ENCODE measurements at places on chromosomes 5 and 9. TPM values are rescaled to one million over a fixed set of nuclear protein-coding genes. Genes with fewer than 3 reads are reported as not detected.

ATP10B gene
- total RNA-seq = 10.3 TPM

CDH9 gene
- not detected for total RNA-seq

DNA sequence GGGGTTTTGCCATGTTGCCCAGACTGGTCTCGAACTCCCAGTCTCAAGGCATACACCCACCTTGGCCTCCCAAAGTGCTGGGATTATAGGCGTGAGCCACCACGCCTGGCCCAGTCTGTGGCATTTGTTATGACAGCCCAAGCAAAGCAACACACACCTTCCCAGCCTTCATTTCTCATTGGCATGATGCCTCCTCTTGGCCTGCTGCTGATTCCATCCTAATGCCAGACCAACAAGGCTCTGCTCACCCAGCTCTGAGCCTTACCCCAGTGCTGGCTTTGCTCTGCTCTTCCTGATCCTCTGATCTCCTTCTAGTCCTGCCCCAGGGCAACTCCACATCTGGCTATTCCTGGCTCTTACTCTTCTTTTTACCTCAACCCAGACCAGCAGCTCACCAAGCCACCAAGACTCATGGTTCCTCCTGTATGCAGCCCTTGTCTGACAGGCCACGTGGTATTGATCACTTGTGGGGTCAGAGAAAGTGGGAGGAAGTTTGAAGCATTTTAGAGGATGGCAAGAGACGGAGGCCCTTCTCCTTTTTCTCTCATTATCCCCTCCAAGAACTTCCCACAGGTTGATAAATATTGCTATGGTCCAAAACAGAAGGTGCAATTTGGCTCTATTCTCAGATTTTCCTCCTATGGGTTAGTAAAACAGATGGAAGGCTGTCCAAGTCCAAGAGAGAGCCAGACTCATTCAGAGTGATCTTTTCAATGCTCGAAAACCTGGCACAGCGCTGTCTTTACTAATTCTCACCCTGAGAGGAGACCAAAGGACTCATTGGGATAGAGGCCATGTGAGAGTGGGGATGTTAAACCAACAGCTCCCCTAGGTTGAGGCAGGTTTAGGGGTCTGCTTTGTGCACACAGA lies 958 bp downstream of the CD180 start:
- H3K27me3 ChIP-seq = no peaks in the 10 kb centered on the region
- DNase-seq = no peak
- H3K4me1 ChIP-seq = peaks cover 14% of the 10 kb centered on the region

GRCh38 chr5:139385061-139386049 lies 2.3 kb upstream of the SLC23A1 start:
- peaks cover 25% of the 10 kb centered on the region for H3K4me1 ChIP-seq
- peak overlapping the region; percentile 30 for H3K4me3 ChIP-seq
- H3K27ac ChIP-seq = peak overlapping the region; percentile 81
- H3K36me3 ChIP-seq = no peaks in the 10 kb centered on the region

GRCh38 chr5:98770911-98771322 lies 2.5 kb upstream of the RGMB start:
- H3K4me3 ChIP-seq = peak overlapping the region; percentile 77
- peaks cover 10% of the 10 kb centered on the region for H3K4me1 ChIP-seq
- no peaks in the 10 kb centered on the region for H3K36me3 ChIP-seq
- no peaks in the 10 kb centered on the region for H3K27me3 ChIP-seq
- no peak for DNase-seq
- peak overlapping the region; percentile 92 for H3K27ac ChIP-seq

GRCh38 chr5:141199359-141200235 lies at the start of gene PCDHB11:
Gene PCDHB11, plus strand, starts transcription at chr5:141199627. Its CDS starts 148 bp downstream, at chr5:141199775.
- no peaks in the 10 kb centered on the region for H3K4me1 ChIP-seq
- H3K36me3 ChIP-seq = no peaks in the 10 kb centered on the region
- H3K4me3 ChIP-seq = no peak within 1 kb of the TSS
- no peak for DNase-seq
- no peak within 1 kb of the TSS for H3K27ac ChIP-seq

All from esophagus squamous epithelium (tissue), 5 donors.